Caki2 (cell line): ENCODE measurements at places on chromosomes 6 and 20. TPM values are rescaled to one million over a fixed set of nuclear protein-coding genes. Genes with fewer than 3 reads are reported as not detected.

The TBXT gene
- not detected in 2 replicates for total RNA-seq

The TSHZ2 gene
- 0.23 and 4.1 TPM in 2 replicates for total RNA-seq

DNA sequence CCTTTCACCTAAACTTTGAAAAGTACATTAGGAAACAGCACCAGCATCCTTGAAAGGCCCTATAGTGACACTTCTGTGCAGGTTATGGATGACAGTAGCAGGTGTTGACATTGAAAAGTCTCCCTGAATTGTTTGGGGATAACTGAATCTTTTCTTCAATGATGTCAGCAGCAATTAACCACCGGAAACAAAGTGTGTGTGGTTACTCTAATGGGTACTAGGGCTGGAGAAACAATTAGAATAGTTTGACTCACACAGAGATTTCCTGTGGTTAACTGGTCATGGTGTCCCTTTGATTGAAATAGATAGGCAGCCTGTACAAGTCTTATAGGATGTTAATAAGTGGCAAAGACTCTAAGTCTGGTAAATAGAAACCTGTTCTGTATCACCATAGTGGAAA lies 189.1 kb downstream of the TBX18 start:
- DNase-seq: peak; percentile 48

The LGSN gene
- not detected in 2 replicates for total RNA-seq

DNA sequence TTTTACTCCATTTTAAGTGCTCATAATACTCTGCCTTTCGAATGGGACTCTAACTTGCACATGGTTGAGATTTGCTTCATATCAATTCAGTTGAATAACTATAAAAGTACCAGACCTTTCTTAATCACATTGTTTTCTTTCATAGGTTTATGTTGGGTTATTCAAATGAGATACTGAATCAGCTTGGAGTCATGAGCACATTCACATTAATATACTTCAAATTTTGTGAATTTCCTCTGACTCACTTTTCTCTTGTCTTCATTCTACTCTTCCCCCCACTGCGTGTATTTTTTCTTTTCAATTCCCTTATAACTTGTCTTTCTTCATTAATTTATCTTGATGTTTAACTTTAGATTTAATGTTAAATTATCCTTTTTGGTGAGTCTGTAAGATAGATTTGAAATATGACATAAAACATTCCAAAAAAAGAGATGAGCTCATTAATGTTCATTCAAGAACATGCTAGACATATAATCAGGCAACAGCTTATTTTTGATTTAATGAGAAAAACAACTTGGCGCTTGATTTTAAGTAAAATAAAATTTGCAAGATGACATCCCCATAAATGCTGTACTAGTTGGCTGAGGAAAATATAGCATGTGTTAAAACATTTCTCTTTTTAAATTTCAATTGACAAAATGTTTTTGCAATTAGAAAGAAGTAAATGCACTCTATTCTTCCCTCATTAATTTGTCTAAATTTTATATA lies 736.0 kb downstream of the CD109 start:
- DNase-seq: no peak

The GPLD1 gene
- total RNA-seq: 1.3 and 4.9 TPM in 2 replicates

The ECT2L gene
- total RNA-seq: not detected in 2 replicates

DNA sequence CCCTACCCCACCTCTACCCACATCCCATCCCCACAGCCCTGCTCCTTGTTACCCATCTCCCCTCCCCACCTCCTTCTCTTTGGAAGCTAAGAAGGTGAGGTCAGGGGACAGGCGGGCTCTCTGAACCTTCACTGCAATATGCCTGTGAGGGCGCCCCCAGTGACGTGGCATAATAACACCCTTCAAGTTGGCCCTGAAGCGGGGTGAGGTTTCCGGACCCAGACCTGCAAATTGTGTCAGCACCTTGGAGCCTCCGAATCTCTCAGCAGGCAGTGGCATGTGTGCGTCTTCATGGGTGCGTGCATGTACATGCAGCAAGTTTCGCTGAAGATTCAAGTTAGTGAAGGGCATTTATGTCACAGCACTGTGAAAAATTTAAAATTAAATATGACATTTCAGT lies 114.6 kb downstream of the SOBP start:
- DNase-seq: no peak

- no peak for DNase-seq
These were observed 62.4 kb downstream of the APCDD1L start for GRCh38 chr20:58452667-58453255.

The GJA10 gene
- not detected in 2 replicates for total RNA-seq

- no peak for DNase-seq
These were observed 946.8 kb downstream of the GRIK2 start for GRCh38 chr6:102340311-102340710.

The SAPCD1 gene
- 6.2 TPM in 1 of 2 replicates, not detected in the other for total RNA-seq

- no peak for DNase-seq
These were observed 132.9 kb downstream of the SCML4 start for GRCh38 chr6:107691062-107691751.

GRCh38 chr6:31680226-31681134 lies at the start of gene LY6G5C:
TSS of gene LY6G5C (minus strand) at chr6:31681067. CDS start at chr6:31680373, 694 bp downstream.
- peak; percentile 84 for DNase-seq

- DNase-seq: peak; percentile 6
These were observed 170.9 kb upstream of the STXBP5 start for GRCh38 chr6:147033267-147033666.

- no peak for DNase-seq
These were observed 5.5 kb downstream of the TRAF3IP2 start for GRCh38 chr6:111600154-111600553.

- peak; percentile 87 for DNase-seq
These were observed 25.4 kb downstream of the HLA-F start for GRCh38 chr6:29748391-29749307.

- no peak for DNase-seq
These were observed 364.6 kb upstream of the SOX4 start for GRCh38 chr6:21228876-21229460.

- peak; percentile 93 for DNase-seq
These were observed 57.5 kb downstream of the RIN2 start for GRCh38 chr20:19815553-19815991.

The FLRT3 gene
- 36.7 and 56.1 TPM in 2 replicates for total RNA-seq

DNA sequence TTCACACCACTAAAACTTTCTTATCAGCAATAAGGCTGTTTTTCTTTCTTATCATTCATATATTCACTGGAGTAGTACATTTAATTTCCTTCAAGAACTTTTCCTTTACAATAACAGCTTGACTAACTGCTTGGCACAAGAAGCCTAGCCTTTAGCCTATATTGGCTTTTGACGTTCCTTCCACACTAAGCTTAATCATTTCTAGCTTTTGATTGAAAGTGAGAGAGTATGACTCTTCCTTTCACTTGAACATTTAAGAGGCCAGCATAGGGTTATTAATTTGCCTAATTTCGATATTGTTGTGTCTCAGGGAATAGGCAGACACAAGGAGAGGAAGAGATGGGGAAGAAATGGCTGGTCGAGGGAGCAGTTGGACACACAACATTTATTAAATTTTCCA lies 23.6 kb downstream of the THEMIS start:
- DNase-seq: no peak

The BCKDHB gene
- total RNA-seq: 5.3 and 13.9 TPM in 2 replicates

- no peak for DNase-seq
These were observed 71.6 kb downstream of the SH3BGRL2 start for GRCh38 chr6:79702691-79703090.

DNA sequence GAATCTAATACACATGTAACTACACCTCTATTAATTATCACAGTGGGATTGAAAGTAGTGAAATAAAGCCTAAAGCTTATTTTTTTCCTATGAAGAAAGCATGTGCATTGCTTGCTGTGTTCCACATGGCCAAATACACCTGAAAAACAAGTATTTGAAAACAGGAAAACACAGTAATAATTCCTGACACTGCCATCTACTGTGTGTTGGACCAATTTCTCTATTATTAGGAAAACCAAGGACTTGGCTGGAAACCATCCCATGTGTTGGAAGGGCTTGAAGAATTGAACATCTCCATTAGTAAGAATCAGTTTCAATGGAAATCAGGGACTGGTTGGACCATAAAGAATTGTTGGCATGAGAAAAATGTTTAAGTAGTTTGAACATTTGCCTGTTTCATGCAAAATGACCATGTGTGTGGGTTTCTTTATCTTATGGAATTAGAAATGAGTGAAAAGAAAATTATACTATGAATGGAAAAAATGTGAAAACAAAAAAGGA lies 124.1 kb downstream of the PHF3 start:
- DNase-seq: no peak

DNA sequence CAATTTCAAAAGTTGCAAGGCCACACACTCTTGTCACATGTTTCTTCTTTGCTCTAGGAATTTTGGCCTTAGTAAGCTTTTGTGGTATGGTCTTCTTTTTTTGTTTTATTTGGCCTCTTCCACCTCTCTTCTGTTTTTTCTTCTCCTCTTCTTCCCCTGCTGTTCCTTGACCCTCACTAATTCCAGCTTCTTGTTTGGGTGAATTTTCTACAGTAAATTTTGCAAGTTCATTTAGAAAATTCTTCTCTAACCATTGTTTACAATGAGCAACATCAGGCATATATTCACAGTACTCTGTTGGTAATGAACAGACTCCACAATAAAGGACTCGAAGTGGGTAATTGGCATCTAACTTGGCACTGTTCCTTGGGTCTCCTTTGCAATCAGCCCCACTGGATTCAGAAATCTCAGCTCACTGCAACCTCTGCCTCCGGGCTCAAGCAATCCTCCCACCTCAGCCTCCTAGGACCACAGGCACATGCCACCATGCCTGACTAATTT lies 5.0 kb downstream of the ASIP start:
- no peak for DNase-seq

The ZNF334 gene
- 0.24 TPM in 1 of 2 replicates, not detected in the other for total RNA-seq

- no peak for DNase-seq
These were observed 90.3 kb downstream of the ARHGAP18 start for GRCh38 chr6:129619579-129620233.

DNA sequence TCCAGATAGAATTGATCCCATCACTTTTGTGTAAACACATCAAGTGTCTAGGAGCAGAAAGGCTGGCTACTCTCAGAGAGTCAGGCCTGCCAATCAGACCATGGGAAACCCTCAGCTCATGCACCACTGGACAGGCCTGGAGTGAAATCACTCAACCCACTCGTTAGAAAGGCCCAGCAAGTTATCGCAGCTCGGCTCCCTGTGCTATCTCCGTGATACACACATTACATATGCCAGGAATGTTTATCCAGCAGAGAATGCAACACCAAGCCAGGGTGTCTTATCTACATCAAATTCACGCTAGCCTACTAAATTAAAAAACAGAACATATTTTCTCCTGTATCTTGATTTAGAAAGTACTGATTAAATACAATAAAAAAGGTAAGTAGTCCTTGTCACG lies 232.4 kb upstream of the FOXQ1 start:
- DNase-seq: peak; percentile 91

- no peak for DNase-seq
These were observed 46.0 kb upstream of the UST start for GRCh38 chr6:148700741-148701311.

GRCh38 chr6:105810105-105810921 lies 275.8 kb upstream of the PRDM1 start:
- DNase-seq: peak; percentile 54

DNA sequence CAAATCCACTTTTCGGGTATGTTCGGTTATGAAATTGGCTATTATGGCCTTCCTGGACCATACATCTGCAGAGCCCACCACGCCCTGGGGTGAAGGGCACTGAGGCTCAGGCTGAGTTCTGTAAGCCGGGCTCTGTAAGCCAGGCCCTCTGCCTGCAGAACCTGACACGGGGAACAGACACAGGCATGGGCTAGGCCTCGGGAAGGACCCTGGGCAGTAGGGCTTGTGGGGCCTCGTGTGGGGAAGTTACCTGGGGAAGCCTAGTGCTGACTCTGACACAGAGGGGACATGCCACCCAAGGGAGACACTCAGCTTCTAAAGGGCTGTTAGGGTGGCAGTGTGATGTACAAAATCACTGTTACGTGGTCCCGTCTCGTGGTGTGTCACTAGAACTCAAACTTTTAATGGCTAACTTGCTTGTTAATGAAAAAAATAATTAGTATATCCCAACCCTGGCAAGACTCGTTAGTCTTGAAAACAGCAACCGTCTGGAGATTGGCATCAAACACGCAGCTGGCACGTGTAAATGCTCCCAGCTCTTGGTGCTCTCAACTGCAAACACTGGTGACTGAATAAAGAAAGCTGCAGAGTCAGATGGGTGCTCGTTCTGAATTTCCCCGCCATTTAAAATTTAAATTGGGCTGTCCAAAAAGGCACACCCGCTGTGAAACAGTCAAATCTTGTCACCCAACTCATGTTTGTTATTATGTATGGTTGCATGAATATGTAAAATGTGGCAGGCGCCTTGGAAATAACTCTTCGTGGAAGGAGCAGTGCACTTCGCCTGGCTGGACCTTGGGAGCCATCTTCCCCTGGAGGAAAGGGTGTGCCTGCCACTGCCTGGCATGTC lies 23.6 kb upstream of the TCFL5 start:
- no peak for DNase-seq

DNA sequence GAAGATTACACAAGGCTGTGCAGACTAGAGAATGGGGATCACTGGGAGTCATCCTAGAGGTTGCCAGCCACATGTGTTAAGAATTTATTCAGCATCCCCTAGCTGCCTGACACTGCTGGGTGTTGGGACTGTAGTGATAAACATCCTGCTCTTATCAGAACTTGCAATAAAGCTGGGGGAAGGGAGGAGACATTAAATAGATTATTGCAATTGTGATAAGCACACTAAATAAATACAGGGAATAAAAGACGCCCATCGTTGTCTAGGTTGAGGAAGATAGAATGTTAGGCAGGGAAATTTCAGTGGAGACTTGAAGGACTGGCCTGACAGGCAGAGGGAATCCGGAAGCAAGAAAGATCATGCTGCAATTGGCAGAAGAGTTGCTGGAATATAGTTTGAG lies 33.2 kb upstream of the TRAM2 start:
- no peak for DNase-seq

The DHX35 gene
- total RNA-seq: 11.5 and 14.9 TPM in 2 replicates
